Right forelimb (tissue), 1 donor: ENCODE measurements at places on chromosomes 7 and 10.

- DNase-seq, result no peak
Measured at GRCh38 chr7:25356534-25357151, 128.4 kb upstream of the NPVF start.

DNA sequence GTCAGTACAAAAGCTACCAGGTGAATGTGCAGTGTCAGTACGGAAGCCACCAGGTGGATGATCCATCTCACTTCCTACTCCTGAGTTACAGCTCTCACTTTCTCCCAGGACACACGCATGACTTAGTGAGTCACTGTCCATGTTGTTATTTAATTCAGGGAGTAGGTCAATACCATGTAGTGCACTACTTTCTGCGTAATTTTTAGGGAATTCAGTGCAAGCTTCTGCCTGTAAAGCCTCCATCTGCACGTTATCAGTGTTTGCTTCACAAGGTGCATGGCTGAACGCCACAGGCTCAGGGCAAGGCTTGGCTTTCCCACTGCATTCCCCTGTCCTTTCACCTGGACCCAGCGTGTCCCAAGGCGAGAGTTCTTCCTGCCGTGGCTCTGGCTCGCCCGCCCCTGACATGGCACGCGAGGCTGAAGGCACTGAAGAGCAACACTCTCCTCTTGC, 59.5 kb downstream of the LARP4B start:
- no peak for DNase-seq

- no peak for DNase-seq
Measured at GRCh38 chr7:106918991-106919390, 53.9 kb downstream of the PIK3CG start.

DNA sequence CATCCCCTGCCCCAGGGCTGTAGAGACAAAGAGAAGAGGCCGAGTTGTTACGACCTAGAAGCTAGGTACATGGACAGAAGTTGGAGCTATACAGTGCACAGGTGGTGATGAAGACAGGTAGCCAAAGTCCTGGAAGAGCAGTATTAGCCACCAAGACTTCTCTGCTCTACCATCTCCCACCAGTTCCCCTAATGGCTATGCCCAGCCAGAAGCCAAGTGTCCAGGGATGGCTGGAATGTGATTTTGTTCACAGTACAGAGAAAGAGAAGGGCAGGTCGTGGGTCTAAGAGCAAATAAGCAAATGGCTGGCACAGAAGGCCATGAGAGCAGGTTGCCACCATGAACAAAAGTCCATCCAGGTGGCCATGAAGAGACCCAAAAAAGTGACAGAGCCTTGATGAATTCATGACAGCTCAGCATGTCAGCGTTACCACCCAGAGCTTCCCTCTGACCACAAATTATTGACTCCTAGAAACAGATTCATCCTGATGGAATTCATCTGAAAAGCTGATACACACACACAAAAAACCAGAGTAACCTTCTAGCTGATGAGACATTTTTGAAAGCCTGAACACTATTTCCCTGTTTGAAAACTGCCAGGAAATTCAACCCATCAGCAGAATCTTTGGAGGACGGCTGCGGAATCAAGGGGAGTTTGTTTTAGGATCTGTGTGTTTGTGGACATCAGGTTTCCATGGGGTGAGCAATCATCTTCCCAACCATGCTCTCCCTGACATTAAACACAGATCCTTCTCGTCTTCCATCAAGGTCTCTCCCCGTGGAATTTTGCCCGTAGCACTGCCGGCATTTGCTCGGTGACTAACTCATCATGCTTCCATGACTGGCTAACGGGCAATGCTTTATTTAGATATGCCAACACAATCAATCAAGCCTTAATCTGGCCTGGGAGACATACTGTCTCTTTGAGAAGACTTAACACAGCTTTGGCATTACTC, 906.7 kb upstream of the AUTS2 start:
- no peak for DNase-seq

DNA sequence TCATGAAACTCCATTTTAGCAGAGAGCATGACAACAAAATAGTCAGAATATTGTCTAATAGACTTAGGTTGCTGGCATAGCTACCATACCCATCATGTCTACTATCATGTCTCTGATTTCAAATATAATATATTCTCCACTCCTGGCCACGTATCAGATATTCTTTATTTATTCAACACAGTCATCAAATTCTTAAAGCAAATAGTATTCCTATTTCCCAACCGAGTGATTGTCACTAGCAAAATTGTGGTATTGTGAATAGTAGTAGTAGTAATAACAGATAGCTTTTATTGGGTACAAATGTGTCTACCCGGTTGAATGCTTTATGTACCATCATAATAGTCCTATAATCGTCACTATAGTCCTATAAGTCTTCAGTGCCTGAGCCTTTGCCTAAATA, 918.6 kb downstream of the KCNMA1 start:
- no peak for DNase-seq

- DNase-seq, result no peak
Measured at GRCh38 chr10:50387007-50387731, 135.9 kb upstream of the ASAH2 start.

GRCh38 chr7:779480-779879, 52.4 kb upstream of the PRKAR1B start:
- no peak for DNase-seq
